ENCODE measurements at places on chromosomes 11 and 22. TPM values are rescaled to one million over a fixed set of nuclear protein-coding genes. Genes with fewer than 3 reads are reported as not detected.

Gene FKBP2
- total RNA-seq = 34.3 TPM

Gene C1QTNF4
- total RNA-seq = not detected

Gene SCN3B
- total RNA-seq = not detected

Gene FXYD6
- 0.98 TPM for total RNA-seq

Gene EMID1
- 0.08 TPM for total RNA-seq

Gene APOL5
- total RNA-seq = not detected

- DNase-seq = no peak
Measured at GRCh38 chr11:114063149-114063828, 3.8 kb downstream of the ZBTB16 start.

GRCh38 chr11:20056950-20057943, 103.0 kb downstream of the DBX1 start:
- DNase-seq = no peak

DNA sequence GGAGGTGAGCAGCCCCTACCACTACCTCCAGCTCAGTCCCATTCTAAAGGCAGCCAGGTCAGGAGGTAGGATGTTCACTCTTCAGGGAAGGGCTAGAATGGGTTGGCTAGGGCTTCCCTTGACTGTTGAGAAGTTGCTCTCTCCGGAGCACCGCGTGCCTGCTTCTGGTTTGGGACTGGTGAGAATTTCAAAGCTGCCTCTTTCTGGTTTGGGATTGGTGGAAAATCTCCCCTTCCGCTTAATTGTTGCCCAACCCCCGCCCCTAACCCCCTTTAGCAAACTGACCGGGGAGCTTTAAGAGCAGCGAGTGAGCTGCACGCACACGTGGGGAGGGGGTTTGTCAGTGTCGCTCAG, 686 bp downstream of the USP2 start:
- no peak for DNase-seq

GRCh38 chr22:36365020-36365411, 22.8 kb downstream of the MYH9 start:
- peak; percentile 95 for DNase-seq

DNA sequence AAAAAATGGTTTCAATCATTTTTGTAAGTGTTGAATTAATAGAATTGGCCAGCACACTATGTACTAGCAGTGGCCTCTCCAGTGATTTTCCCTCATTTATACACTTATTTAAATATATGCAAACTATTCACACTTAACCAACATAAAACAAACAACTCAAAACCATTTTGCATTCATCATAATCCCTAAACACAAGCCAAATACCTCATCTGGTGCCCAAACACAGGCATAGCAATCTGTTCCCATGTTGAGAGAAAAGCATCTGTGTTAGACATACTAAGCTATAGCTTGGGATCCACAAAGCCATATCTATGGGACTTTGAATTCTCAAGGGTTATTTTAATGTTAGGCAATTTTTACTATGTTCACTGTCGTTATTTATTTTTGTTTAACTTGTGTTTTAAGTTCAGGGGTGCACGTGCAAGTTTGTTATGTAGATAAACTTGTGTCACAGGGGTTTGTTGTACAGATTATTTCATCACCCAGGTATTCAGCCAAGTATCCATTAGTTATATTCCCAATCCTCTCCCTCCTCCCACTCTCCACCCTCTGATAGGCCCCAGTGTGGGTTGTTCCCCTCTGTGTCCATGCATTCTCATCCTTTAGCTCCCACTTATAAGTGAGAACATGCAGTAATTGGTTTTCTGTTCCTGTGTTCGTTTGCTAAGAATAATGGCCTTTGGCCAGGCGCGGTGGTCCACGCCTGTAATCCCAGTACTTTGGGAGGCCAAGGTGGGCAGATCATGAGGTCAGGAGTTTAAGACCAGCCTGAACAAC, 31.0 kb upstream of the RCN1 start:
- DNase-seq = no peak

DNA sequence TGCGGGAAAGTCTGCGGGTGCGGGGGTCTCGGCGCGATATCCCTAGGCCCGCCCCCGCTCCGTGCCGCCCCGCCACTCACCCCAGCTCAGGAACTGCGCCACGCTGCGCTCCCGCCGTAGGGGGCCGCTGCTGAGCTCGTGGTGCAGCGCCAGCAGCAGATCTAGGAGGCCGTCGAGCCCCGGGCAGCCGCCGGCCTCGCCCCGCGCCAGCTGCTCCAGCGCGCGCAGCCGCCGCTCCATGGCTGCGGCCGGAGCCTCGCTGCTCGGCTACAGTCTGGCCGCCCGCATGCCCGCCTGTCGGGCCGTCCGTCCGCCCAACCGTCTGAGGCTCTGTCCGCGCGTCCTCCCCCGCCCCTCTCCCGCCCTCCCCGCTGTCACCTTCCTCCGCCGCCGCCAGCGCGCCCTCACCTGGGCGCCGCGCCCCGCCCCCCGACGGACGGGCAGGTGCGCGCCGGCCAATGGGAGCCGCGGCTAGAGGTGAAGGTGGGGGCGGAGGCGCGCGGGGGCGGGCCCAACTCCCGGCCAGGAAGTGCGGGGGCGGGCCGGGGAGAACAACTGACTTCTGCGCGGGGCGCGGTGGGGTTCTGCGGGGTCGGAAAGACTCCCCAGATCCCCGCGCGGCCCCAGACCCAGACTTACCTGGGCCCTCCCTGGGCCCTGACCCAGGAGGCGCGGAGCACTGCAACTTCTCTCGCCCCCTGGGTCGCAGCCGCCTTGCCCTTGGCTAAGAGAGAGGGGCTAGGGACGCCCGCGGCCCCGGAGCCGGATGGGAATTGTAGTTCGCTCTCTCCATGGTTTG, at the start of gene CDC42BPG:
CDC42BPG (minus strand) TSS at position 324 of the 799 bp plus-strand sequence; CDS start at position 240, 84 bp downstream.
- peak; percentile 45 for DNase-seq

DNA sequence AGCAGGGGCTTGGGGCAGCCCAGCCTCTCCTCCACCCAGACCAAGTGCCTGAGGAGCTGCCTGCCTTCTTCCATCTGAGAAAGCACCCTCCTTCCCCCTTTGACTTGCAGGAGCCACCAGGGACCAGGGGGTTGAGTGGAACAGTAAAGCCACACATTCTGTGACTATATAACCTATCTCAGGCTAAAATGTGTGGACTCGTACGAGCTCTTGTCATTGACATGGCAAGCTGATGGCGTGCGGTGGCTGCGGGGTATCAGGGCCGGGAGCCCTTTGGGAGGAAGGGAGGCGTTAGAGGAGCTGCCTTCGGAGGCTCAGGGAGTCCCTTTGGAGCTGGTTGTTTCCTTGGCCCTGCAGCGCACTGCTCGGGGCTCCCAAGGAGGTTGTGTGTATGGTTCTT, 84.5 kb downstream of the CEP164 start:
- no peak for DNase-seq

- peak; percentile 99 for DNase-seq
Measured at GRCh38 chr11:124643605-124644425, 21.2 kb downstream of the TBRG1 start.

- DNase-seq = peak; percentile 92
Measured at GRCh38 chr11:86519064-86519911, 144.6 kb downstream of the CCDC81 start.

DNA sequence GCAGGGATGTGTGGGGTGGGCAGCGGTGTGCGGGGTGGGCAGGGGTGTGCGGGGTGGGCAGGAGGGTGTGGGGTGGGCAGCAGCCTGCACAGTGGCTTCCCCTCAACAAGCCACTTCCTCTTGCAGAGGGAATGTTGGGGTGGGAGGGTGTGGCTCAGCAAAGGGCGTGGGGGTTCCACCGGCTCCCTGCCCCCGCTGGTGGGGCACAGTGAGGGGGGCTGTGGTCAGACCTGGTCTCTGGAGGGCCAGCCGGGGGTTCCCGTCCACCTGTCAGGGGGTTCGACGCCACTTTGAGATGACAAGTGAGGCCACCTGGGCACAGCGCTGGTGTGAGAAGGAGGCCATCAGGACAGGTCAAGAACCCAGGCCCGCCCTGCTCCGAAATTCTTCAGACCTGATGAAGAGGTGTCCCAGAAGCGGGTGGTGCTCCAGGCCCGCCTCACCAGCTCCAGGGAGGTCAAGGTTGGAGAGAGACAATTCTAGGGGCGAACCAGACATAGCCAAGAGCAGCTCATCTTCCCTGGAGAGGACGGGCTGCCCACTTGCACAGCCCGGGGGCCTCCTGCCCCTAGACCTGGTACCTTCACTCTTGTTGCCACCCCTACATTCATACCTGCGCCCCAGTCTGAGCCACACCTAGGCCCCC, 1.3 kb downstream of the C11orf21 start:
- DNase-seq = no peak

DNA sequence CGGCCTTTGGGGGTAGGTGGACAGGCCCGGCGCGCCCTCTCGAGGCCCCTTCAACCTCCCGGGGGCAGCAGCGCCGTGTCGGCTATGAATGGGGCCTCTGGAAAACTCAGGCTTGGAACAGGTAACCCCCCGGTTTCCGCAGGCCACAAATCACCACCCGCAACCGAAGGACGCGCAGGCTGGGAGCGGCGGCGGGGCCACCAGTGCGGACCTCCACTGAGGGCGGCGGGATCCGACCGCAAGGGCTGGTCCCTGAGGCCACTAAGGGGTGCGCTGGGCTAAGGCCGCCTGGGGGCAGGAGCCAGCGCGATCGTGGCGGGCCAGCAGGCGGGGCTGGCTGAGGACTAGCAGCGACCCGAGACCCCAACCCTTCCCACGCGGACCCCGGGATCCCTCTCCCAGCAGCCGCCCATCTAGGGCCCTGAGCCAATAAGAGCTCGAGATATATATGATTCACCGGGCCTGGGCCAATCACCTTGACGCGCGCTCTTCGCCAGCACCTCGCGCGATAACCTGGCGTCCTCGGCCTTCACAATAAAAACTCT, 609 bp upstream of the ATF4 start:
- peak; percentile 45 for DNase-seq

GRCh38 chr22:46123694-46124382, 26.5 kb upstream of the PPARA start:
- DNase-seq = no peak

DNA sequence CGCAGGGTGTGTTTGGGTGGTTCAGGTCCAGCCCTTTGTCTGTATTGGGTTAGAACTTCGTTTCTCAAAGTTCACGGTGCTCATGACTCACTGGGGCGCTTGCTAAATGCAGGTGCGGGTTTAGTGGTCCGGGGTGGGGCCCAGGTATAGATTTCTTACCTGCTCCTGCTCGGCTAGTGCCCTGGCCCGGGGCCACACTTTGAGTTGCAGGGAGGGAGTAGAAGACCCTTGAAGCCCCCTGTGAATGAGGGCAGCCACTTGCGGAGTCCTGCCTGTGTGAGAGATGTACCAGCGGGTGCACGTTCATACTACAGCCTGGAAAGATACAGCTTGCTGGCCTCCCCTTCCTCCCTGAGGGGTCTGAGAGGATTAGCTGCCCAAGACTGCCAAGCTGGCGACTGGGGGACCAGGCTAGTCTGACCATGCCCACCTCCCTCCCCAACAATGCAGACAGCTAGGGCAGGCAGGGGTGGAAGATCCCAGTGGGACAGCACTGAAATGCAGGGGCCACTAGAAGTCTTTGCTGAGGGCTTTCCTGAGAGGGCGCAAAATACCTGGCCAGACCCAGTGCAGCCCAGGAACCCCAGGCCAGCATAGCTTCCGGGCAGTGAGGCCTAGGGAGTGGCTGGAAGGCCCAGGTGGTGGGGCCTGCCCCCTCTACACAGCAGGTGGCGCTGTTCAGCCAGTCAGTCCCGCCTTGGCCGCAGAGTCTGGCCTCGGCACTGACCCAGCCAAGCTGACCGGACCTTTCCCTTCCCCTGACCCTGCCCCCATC, 5.1 kb upstream of the MYRF start:
- peak; percentile 61 for DNase-seq

- no peak for DNase-seq
Measured at GRCh38 chr22:48851933-48852549, 975.6 kb downstream of the BRD1 start.

GRCh38 chr11:61860054-61860903, 31.1 kb downstream of the FADS3 start:
- peak; percentile 71 for DNase-seq

DNA sequence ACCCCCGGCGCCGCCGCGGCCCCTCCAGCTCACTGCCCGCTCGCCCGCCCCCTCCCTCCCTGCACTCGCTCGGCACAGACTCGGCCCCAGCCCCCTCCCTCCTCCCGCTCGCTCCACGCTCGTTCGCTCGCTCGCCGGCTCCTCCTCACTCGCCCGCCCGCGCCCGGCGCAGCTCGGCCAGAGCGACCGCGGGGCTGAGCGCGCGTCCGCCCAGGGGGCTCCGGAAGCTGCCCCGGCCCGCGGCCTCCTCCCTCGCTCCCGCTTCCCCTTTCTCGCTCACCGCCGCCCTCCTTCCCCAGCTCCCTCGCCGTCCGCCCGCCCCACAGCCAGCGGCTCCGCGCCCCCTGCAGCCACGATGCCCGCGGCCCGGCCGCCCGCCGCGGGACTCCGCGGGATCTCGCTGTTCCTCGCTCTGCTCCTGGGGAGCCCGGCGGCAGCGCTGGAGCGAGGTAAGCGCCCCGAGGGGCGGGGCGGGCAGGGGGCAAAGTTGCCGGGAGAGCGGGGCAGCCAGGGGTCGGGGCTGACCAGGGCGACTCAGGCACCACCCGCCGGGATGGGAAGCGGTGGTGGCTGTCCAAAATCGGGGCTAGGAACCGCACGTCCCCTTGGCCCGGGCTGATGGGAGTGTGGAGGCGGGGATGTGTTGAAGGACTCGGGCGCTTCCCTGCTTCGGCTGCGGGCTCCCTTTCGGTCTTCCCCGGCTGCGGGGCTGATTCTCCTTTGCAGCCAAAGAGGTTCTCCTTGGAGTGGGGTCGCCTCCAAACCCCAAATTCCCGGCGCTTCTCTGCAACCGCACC, at the start of gene SEZ6L:
SEZ6L (plus strand) TSS at position 148 of the 797 bp plus-strand sequence; CDS start at position 356, 208 bp downstream.
- DNase-seq = no peak

- peak; percentile 86 for DNase-seq
Measured at GRCh38 chr11:20110908-20111669, 49.2 kb downstream of the DBX1 start.
